ENCODE measurements at places on chromosomes 13 and 19. TPM values are rescaled to one million over a fixed set of nuclear protein-coding genes. Genes with fewer than 3 reads are reported as not detected.

TGFB1 gene
- 16.4 TPM for total RNA-seq

DNA sequence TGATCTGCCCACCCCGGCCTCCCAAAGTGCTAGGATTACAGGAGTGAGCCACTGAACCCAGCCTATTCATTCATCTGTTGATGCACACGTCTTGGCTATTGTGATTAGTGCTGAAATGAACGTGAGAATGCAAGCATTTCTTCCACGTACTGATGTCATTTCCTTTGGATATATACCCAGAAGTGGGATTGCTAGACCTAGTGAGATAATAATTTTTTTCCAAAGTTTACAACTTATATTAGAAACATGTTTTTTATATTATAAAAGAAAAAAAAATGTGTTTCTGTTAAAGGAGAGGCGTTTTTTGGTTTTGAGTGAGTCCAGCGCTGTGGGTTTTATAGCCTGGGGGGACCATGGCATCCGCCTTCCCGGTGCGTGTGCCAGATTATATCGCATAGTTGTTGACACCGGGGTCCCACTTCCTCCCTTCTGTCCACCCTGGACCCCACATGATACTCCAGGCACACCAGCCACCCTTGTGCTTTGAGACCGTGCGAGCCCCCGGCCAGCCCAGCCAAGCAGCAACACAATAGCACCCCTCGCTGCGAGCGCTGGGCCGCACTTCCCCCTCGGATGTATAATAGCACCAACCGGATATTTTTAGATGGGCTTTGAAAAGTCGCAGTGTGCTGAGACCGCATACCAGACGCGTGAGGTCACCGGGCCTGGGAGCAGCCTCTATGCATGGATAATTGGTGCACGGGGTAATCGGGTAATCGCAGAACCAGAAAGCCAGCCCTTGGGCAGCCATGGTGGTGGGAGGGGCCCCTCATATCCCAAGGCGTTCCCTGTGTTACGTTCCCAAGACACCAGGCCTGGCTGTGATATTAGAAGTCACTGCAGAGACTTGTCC is 59.6 kb downstream of the MYO9B start:
- peak; percentile 92 for DNase-seq

GRCh38 chr13:110063490-110064421 is 243.2 kb downstream of the COL4A1 start:
- no peak for DNase-seq

GRCh38 chr13:77456271-77456670 is 79.2 kb upstream of the SCEL start:
- DNase-seq, result no peak

DNA sequence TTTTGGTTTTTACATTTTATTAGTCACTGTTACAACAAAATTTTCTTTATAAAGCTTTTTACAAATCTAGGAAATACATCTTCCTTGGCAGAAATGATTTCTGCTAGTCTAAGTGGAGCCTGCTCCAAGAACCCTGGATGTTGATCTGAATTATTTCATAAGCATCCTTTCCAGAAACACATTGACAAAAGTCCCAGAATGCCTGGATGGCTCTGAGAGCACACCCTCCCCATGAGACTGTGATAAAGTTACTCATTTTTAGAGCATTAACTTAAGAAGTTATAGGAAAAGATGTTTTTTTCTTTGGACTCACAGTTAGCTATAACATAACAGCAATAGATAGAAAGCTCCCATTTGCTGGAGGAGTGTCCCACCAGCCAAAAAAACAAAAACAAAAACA is 559.6 kb upstream of the SPRY2 start:
- DNase-seq, result no peak

GRCh38 chr13:91199866-91200265 is 147.6 kb upstream of the MIR17HG start:
- no peak for DNase-seq

DNA sequence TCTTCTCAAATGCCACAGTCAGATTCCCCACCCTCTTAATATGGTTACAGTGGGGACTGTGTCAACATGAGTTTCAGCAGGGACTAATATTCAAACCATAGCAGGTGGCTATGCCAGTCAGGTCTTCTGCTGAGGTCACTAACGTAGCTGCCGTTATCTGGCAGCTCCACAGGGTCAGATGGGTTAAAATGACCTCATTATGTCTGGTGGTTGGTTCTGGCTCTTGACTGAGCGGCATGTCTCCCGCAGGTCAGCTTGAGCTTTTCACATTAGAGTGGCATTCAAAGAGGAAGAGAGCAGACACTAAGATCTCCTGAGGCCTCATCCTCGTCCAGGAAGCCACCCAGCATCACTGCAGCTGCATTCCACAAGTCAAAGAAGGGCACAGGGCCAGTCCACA is 21.4 kb upstream of the IPO5 start:
- DNase-seq, result no peak

Data from PC-3 (cell line).